RCC 7860 (cell line): ENCODE measurements at places on chromosomes 7 and 10.
A peak's percentile ranks its signal among the peaks of the same experiment; 100 is the strongest.

DNA sequence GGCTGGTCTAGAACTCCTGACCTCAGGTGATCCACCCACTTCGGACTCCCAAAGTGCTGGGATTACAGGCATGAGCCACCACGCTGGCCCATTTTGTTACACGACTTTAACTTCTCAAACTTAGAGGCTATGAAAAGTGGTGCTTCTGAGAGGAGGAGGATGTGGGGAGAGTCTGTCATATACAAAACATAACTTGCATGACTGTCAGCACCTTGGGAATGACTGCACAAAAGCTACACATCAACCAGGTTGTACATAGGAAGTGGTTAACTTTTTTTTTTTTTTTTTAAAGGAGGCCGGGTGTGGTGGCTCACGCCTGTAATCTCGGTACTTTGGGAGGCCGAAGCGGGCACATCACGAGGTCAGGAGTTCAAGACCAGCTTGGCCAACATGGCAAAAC is 43.4 kb upstream of the GSDME start:
- no peak for DNase-seq

DNA sequence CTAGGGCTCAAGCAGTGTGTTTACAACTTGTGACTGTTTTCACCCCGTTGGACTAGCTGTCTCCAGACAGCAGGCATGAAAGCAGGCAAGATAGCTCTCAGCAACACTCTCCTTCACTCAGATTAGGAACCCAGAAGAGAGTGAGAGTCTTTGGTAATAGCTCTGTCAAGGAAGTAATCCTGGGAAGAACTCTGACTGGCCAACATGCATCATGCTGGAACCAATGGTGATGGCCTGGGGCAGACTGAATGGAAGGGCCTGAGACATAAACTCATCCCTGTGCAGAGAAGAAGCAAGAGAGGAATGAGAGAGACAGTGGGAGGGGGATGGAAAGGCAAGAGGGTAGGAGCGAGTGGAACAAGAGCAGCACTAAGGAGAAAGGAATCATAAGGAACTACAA is 48.9 kb downstream of the AKR1D1 start:
- DNase-seq = peak; percentile 89

DNA sequence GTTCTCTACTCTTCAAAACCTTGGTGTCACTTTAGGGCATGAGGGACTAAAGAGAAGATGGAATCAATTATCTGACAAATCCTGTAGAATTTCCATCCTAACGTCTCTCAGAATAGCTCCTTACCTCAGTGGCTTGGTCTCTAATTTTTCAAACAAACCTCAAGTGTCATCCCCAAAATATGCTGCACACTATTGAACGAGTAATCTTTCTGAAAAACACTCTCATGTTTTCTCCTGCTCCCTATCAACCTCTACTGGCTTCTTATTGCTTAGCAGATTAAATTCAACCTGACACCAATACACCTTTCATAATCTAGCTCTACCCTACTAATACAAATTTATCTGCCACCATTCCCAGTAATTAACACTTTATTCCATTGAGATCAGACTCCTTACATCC is 8.5 kb downstream of the CNOT4 start:
- no peak for DNase-seq

DNA sequence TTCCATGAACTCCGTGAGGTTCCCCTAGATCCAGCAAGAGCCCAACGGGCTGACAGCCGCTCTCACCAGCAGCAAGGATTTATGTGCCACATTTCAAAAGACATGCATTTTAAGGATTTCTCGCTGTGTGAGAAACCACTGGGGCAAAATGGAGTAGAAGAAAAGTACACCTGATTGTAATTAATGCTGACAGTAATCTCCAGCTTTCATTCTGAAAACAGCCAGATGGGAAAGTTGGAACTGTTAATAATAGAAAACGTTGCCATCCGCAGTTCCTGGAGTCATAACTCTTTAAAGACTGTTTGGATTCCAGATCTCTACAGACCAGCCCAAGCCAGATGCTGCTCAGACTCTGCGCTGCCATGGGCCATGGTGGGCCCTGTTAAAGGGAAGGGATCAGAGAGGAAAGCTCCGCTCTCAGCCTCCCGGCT is 216.9 kb upstream of the GLI3 start:
- DNase-seq = no peak

DNA sequence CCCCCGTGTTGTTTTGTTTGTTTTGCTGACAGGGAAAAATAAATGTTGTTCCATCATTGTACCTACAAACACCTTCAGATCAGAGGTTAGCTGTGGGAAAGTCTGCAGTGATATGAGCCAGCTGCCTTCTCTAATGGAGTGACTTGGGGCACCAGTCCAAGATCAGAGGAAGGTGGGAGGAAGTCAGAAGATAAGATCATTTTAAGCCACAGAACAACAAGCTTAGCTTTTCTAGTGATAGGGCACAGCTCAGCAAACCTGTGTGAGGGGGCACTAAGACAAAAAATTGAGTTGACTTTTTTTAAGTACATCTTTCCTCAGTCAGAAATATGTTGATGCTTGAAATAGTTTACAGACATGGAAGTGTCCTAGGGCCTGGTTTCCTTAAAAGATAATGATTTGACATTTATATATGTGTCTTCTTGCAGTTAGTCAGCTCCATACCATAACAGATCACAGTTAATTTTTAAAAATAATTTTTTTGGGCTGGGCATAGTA is 240.3 kb upstream of the KAT6B start:
- DNase-seq = no peak

- peak; percentile 91 for DNase-seq
These were observed 10.0 kb downstream of the KLF6 start for GRCh38 chr10:3774814-3775695.

DNA sequence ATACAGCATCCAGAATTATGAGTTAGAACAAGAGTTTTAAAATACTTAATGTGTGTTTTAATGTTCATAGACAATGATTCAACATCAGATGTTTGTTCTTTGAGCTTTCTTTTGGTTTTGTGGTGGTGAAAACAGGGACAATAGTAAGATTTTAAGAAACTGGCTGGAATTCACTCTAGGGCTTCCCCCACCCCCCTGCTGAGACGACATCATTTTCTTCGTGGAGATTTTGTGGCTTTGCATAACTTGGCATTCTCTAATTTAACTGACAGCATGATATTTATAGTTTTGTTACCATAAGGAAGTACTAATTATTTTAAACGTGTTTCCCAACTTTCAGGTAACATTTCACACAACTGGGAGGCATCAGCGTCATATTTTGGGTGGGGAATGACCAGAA is 184.1 kb downstream of the BICC1 start:
- DNase-seq = no peak

DNA sequence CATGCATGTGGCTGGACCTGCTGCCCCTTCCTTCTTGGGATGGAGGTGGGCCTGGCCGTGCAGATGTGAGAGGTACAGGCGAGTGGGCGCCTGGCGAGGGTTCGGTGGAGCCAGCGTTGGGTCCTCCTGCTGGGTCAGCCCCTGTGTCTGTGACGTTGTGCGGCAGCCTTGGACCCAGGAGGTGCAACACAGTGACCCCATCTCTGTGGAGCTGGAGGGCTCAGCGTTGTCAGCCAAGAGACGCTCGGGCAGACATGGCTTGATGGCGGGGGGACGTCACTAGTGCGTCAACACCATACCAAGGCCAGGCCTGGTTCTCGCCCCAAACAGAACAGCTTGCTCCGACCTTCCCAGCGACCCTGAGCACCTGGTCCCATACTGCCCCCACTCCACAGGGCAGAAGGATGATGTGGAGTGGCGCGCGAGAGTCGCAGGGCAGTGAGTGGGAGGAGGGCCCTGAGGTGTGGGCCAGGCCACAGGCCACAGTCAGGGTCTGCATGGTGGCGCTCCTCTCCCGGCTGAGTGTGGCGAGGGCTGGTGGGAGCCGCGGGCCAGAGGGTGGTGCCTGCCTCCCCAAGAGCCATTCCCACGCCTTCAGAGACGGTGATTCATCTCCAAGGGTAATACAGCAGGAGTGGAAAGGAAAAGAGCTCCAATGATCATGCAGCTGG is 184.4 kb downstream of the DNAJB6 start:
- no peak for DNase-seq

DNA sequence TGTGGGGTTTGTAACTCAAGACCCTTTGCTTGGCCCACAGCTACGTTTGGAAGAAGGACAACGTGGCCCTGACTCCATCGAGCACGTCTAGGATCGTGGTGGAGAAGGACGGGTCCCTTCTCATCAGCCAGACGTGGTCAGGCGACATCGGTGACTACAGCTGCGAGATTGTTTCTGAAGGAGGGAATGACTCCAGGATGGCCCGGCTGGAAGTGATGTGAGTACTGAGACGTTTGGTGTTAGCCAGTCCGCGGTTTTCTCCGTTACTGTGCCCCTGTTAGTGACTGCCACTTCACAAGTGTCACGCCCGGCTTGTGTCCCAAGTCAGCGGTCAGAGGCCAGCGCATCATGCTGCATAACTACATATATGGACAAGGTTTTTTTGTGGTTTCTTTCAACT is 673.3 kb downstream of the SDK1 start:
- no peak for DNase-seq

GRCh38 chr10:91879515-91880170 is 29.6 kb downstream of the FGFBP3 start:
- no peak for DNase-seq

GRCh38 chr7:92331508-92331907 is 85.7 kb downstream of the ANKIB1 start:
- no peak for DNase-seq

GRCh38 chr7:42070068-42070467 is 166.9 kb downstream of the GLI3 start:
- DNase-seq = no peak

- peak; percentile 75 for DNase-seq
These were observed 10.2 kb upstream of the ADO start for GRCh38 chr10:62794306-62794705.

DNA sequence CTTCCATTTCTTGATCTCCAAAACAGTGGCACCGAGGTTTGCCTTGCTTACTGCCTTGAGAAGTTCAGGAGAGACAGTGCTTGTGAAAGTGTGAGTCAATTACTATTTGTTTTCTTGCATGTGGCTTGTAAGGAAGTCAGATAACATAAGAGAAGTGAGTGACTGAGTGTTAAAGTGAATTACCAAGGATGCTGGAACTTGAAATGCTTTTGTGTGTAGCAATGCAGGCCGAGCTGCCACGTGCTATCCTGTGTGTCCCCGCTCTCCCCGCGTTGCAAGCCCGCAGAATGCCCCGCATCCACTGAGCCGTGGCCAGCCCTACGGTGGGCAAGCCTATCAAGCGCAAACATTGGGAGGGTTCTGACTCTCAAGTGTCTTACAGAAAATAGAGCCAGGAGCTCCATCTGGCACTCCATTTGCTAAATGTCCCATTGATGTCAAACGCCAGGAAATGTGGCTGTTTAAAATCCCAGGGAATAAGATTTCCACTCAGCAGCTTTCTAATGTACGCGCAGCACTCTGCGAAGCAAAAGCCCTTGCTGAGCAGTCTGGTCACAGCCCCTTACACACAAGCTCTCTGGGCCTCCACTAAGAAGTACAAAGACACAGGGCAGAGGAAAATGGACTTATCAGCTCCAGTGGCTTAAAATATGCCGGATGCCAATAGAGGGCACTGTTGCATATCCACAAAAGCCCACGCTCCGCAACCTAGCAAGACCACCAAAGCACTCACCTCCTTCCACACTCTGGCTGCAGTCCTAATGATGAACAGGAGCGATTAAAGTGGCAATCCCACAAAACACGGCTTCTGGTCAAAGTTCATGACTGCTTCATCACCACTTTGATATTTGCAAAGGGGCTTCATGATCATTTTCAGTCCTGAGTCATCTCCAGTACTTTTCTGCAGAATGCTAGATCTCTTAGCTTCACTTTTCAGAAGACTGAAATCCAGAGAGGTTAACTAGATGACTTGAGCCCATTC is 158.0 kb upstream of the ITGB1 start:
- DNase-seq = peak; percentile 82

- DNase-seq = peak; percentile 94
These were observed 95.5 kb downstream of the CTBP2 start for GRCh38 chr10:125064681-125065492.

GRCh38 chr7:129501760-129502707 is at the start of gene SMKR1:
Gene SMKR1 (plus strand): TSS chr7:129502531. CDS start chr7:129502825, 294 bp downstream.
- peak; percentile 48 for DNase-seq

DNA sequence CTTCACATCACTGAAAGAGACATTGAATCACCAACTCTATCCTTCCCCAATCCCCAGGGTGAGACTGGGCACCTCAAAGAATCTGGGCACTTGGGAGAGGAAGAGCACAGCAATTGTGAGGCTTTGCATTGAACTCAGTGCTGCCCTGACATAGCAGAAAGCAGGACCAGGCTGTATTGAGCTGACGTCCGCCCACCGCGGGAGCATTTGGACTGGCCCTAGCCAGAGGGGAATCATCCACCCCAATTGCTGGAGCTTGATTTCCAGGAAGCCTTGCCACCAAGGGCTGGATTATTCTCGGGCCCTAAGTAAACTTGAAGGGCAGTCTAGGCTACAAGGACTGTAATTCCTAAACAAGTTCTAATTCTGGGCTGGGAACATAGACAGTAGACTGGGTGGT is 416.3 kb upstream of the PHF14 start:
- DNase-seq = no peak

DNA sequence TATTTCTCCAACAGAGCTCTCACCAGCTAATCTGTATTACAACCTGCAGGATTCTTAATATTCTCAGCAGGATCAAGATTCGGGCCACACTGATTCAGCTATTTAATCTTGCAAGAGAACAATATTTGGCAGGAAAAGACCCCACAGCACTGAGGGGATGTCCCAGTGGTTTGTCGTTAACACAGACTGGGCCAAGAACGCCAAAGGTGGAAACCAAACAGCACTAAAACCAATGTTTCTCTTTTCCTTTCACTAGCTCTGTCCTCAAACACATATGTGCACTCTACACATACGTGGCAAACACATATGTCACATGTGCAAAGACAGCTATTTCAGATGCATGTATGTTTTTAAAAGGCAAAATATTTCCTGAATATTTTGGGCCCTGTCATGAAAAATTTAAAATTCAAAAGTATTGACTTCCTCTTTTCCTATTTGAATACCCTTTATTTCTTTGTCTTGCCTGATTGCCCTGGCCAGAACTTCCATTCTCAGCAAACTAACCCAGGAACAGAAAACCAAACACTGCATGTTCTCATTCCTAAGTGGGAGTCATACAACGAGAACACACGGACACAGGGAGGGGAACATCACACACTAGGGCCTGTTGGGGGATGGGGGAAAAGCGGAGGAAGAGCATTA is 51.7 kb upstream of the NEBL start:
- no peak for DNase-seq

GRCh38 chr7:31106303-31107105 is 54.4 kb downstream of the ADCYAP1R1 start:
- DNase-seq = no peak

GRCh38 chr7:12623885-12624498 is 53.5 kb downstream of the SCIN start:
- peak; percentile 42 for DNase-seq

- DNase-seq = peak; percentile 65
These were observed 15.8 kb downstream of the ECHDC3 start for GRCh38 chr10:11757821-11758463.

- no peak for DNase-seq
These were observed 504.4 kb downstream of the GALNT17 start for GRCh38 chr7:71636329-71636728.

- no peak for DNase-seq
These were observed 24.5 kb upstream of the TTYH3 start for GRCh38 chr7:2607122-2607922.

- DNase-seq = no peak
These were observed 351.2 kb downstream of the DGKB start for GRCh38 chr7:14551310-14551709.

- no peak for DNase-seq
These were observed 115.4 kb downstream of the CABCOCO1 start for GRCh38 chr10:61778137-61778536.

GRCh38 chr10:75530299-75530698 is 98.9 kb downstream of the LRMDA start:
- DNase-seq = peak; percentile 99
